ENCODE measurements at places on chromosomes 11 and 22.

DNA sequence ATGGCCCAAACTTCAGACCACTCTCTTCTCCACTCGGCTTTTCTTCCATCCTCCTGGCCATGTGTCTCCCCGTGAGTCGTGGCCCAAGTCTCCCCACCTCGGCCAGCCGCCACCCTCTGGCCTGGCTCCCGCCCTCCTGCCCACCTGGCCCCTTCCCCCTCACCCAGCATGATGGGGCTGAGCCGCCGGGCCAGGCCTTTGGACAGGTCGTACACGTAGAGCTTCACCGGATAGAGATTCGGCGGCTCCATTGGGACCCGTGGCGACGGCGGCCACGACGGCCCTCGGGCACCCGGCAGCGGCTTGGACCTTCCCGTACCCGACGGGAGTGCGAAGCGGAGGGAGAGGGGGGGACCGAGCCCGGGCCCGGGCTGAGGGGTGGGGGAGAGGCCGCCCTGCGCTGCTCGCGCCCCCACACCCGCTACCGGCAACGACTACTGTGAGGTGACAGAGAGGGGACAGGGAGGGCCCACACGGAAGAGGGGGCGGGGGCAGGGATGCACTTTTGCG lies at the start of gene DESI1:
Gene DESI1, minus strand, starts transcription at position 455 of the 510 bp plus-strand sequence. Its CDS starts 204 bp downstream, at position 251.
- DNase-seq = no peak

GRCh38 chr11:62008193-62008592 lies 40.8 kb upstream of the FTH1 start:
- no peak for DNase-seq

GRCh38 chr11:61690706-61691379 lies 10.7 kb downstream of the DAGLA start:
- no peak for DNase-seq

DNA sequence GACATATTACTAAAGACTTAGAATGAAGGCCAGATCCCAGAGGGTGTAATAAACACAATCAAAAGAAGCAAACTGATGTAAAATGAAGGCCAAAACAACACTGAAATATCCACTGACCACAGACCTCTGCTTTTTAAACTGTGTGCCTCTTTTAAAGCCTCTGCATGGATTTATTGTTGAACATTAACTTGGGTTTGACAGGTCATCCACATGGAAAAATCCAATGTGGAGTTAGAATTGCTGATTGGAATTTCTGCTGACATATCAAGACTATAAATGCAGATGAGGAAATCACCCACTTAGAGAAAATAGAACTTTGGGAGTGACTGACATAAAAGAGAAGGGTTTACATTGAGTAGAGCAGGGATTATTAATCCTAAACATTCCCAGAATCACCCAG lies 853.9 kb upstream of the RAG2 start:
- no peak for DNase-seq

DNA sequence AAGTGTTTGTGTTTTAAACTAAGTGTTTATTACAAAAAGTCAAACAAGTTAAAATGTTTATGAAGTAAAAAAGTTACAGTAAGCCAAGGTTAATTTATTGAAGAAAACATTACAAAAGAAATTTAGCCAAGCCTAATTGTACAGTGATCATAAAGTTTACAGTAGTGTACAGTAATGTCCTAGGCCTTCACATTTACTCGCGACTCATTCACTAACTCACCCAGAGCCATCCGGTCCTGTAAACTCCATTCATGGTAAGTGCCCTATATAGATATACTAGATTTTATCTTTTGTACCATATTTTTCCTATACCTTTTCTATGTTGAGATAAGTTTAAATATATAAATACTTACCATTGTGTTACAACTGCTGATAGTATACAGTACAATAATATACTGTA lies 481.8 kb upstream of the TENM4 start:
- DNase-seq = no peak

- DNase-seq = no peak
Observed at GRCh38 chr11:106473089-106473722, 395.7 kb downstream of the AASDHPPT start.

DNA sequence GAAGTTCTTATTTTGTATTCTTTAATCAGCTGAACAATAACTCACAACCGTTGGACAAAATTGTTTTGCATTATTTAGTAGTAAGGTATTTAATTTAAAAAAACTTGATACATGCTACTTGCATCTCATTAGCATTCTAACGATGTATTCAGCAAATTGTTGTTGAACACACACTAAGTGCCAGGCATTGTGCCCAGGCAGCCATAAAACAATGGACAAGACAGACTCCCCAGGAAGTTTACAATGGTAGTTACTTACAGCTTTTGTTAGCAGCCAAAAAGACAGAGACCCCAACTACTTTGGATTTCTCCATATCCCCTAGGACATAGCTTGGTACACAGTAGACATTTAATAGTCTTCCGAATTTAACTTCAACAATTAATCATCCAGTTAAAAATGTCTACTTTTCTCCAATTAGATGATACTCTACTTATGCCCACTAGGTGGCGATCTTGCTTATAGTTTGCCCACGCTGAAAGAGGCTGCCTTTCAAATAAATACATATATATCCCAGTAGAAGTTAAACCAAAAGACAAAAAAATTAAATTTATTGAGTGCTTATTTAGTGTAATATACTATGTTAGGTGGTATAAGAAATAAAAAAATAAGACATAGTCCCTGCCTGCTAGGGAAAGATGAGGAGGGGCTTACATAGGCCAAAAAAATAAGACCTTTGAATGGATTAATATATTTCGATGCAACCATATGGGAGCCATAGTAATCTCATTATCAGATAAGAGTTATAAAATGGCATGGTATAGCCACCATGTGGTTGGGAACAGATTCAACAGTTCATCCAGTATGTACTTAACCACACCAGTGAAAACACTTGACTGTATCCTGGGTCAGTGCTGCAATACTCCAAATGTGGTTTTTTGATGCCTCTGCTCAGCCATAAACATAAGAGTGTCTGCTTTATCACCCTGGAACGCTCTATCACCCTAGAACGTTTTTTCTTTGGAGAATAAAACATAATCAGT lies 2.0 kb upstream of the FJX1 start:
- no peak for DNase-seq

GRCh38 chr11:107598225-107599139 lies 7.5 kb downstream of the ELMOD1 start:
- DNase-seq = no peak

GRCh38 chr22:25166266-25167040 lies 33.2 kb upstream of the CRYBB3 start:
- no peak for DNase-seq

GRCh38 chr11:69367211-69367964 lies 73.4 kb downstream of the MYEOV start:
- DNase-seq = no peak
